ENCODE measurements at places on chromosomes 5 and 9.

- no peak for DNase-seq
Measured at GRCh38 chr5:126446498-126447224, 23.5 kb downstream of the GRAMD2B start.

GRCh38 chr9:95004411-95005277 lies 278.1 kb downstream of the AOPEP start:
- peak; percentile 35 for DNase-seq

DNA sequence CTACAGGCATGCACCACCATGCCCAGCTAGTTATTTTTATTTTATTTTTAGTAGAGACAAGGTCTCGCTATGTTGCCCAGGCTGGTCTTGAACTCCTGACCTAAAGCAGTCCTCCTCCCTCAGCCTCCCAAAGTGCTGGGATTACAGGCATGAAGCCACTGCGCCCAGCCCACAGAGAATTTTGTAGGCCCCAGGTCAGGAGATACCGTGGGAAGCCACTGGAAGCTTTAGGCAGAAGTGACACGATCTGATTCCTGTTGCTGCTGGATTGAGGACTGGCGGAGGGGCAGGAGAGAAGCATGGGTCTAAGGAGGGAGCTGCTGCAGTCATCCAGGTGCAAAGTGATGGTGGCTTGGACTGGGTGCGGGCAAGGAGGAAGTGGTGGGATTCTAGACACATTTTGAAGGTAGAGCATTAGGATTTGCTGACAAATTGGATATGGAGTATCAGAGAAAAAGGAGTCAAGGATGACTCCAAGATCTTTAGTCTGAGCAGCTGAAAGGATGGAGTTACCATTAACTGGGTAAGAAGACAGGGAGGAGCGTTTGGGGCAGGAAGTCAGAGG lies 20.7 kb downstream of the TCF7 start:
- no peak for DNase-seq

- no peak for DNase-seq
Measured at GRCh38 chr5:162231522-162231921, 163.9 kb downstream of the GABRG2 start.

DNA sequence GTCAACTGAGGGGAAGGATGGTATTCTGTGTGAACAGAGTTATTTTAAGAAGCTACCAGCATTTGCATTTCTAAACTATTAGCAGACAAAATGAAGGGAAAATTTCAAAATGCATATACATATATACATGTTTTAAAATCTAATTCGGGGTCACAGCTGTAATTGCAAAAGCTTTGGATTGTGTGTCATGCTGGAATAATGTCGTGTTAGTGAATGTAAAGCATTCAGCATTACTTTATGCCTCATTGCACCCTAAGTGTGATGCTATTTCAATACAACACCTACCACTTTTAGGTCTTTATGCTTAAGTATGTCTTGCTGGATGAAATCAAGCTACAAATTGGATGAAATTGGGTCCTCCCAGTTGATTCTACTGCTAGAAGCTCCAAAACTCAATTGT lies 687.6 kb upstream of the MEF2C start:
- no peak for DNase-seq

DNA sequence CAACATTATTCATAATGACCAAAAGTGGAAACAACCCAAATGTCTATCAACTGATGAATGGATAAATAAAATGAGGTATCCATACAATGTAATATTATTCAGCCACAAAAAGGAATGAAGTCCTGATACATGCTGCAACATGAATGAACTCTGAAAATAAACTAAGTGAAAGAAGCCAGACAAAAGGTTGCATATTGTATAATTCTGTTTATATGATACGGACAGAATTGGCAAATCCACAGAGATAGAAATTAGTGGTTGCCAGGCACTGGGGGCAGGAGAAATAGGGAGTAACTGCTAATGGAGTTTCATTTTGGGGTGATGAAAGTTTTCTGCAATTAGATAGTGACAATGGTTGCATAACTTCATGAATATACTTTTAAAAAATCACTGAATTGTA lies 47.0 kb downstream of the KIF24 start:
- no peak for DNase-seq

DNA sequence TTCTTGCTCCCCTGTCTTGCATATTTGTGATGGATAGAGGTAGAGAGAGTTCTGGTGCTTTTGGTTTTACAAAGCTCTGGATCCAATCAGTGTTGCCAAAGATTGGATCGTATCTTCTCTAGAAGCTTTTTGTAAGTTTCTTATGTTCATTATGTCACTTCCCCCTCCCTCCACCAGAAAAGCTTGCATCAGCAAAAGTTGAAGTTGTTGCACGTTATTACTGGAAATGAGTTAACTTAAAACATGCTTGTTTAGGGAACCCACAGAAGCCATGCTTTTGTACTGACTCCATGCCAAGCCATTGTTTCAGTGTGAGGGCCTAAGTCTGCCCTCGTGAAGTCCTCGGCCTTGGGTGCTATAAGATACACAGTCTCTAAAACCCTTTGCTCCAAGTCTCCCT lies 186.5 kb downstream of the ERCC6L2 start:
- no peak for DNase-seq

DNA sequence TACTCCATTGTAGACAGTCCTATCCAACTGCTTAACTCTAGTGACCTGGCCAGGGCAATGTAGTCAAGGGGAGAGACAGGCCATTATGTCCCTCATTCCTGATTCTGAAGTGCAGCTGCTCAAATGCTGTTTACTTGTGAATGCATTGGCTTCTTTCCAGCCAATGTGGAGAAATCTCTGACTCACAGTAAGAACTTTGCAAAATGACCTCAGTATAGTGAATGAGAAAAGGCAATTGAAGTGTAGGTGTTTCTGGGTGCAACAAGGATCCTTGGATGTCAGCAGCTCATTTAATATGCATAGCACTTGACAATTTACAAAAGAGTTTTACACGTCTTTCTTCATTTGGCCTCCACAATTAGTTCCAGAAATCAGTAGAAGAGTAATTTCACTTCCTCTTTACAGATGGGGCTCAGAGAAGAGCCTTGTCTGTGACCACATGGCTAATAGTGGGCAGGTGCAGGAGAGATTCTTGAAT lies 367.2 kb downstream of the OSTF1 start:
- DNase-seq, result peak; percentile 24

- DNase-seq, result no peak
Measured at GRCh38 chr9:79014929-79015699, 556.7 kb upstream of the TLE4 start.

DNA sequence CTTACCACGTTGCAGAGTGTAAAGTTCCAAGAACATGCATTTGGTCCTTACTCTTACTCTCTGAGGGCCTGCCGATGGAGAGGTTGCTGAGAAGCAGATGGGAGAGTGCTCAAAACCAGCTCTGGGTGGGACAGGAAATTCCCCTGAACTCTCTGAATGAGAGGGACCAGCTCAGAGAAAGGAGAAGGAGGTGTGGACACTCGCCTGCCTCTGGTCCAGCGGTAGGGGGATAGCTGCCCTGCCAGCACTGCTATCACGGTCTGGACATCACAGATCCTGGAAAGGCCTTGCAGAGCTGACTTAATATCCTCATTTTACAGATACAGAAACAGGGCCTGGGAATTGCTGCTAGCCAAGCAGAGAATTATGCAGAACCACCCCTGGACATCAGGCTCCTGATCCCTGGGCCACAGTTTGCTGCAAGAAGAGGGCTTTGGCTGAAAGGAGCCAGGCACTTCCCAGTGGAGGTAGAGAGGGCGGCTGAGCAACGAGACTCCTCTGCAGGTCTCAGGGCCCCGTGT lies 4.9 kb downstream of the TRAF1 start:
- no peak for DNase-seq

DNA sequence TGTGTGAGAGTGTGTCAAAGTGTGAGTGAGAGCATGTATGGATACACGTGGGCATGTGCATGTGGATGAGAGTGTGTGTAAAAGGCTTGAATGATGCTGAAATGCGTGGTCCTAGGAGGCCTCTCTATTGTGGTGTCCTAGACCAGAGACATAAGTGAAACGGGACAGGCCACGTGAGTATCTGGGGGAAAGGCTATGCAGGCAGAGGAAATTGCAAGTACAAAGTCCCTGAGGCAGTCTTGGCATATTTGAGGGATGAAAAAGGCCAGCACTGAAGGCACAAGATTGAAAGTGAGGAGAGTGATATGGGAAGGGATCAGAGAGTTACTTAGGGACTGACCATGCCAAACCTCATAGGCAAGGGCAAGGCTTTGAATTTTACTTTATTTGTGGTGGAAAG lies 67.2 kb upstream of the CCDC152 start:
- DNase-seq, result no peak

DNA sequence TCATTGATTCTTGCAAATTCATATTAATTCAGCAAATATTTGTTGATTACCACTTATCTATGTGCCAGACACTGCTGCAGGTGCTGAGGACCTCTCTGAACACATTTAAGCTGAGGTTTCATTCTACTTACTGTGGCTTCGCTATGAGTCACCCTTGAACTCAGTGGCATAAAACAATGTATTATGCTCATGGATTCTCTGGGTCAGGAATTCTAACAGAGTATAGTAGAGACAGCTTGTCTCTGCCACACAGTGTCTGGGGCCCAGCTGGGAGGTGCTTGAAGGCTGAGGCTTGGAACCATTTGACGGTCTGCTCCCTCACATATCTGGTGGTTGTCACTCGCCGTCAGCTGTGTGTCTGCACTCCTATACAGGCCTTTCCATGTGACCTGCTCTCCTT lies 124.3 kb upstream of the NR3C1 start:
- DNase-seq, result no peak

DNA sequence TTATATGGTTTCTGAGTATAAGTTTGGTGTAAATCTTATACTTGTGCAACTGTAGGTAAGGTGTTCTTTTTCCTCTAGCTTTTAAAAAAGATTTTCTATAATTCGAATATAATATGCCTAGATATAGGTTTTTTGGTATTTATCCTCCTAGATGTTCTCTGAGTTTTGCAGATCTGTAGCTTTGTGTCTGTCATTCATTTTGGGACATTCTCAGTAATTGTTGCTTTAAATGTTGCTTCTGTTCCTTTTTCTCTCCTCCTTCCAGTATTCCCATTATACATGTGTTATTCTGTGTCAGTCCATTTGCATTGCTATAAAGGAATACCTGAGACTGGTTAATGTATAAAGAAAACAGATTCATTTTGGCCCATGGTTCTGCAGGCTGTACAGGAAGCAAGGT lies 33.7 kb downstream of the LURAP1L start:
- no peak for DNase-seq

DNA sequence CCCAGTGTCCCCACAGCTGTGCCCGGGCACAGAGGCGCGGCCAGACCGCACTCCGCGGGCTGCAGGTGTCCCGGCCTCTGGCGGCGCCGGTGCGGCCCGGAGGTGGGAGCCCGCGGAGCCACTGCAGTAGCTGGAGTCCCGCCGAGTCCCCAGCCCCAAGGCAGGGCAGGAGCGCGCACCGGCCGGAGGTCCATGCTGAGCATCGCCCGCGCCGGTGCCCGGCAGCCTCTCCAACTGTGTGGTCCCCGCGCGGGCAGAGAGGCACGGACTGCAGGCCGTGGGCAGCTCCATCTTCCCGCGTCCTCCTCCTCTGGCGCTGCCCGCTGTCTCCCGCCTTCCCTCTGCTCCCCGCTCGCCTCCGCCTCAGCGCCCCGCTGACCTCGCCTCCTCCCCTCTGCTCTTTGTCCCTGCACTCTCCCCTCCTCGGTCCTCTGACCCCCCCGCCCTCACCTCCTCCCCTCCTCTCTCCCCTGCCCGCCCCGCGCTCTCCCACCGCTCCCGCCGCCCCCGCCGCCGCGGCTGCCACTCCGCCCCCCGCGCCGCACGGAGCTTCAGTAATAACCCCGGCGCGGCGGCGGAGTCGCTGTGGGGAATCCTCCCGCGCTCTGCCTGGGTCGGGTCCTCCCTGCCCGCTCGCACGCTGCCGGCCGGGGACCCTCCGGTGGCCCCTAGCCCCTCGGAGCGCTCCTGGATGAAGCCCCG lies at the start of gene ADAMTS16:
Gene ADAMTS16, plus strand, starts transcription at position 554 of the 702 bp plus-strand sequence. Its CDS starts 138 bp downstream, at position 692.
- no peak for DNase-seq

GRCh38 chr5:163916376-163916775 lies 411.0 kb downstream of the MAT2B start:
- peak; percentile 69 for DNase-seq

DNA sequence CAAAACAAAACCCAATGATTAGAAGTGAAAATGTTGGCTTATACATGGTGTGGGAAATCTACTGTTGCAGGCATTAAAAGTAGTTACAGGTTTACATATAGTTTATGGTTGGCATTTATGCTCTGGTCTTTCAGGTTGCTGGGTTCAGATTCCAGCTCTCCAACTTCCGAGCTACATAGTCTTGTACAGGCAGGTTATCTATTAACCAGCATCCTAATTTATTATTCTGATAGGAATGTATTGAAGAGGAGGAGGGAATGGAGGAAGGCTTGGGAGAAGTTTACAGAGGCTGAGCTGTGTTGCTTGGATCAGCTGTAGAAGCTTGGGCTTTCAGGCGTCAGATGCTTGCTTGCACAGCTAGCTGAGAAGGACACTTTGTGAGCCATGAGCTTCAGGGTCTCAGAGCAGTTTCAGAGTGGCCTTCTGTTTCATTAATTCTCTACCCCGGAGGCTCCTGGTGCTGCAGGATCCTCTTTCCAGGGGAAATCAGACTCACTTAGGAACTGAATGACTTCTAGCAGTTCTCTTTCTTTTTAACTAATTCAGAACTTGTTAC lies 11.7 kb upstream of the ERBIN start:
- peak; percentile 20 for DNase-seq

GRCh38 chr9:86424251-86424891 lies 70.2 kb upstream of the TUT7 start:
- DNase-seq, result no peak

- DNase-seq, result no peak
Measured at GRCh38 chr5:74829413-74829812, 36.8 kb downstream of the FAM169A start.

DNA sequence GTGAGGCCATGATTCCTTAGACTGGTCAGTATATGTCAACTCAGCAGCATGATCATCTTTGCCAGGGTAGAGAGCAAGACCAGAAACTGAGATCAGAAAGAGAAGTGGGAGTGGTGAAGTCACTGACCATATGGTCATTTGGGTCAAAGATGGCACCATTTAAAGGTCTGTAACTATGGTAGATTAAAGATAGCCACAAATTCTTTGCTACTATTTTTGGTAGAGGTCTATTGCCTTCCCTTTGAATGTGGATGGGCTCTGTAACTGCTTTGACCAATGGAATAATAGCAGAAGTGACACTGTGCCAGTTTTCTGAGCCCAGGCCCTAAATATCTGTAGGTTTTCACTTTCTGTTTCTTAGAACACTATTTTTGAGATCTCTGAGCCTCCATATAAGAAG lies 117.6 kb downstream of the PCSK1 start:
- no peak for DNase-seq

DNA sequence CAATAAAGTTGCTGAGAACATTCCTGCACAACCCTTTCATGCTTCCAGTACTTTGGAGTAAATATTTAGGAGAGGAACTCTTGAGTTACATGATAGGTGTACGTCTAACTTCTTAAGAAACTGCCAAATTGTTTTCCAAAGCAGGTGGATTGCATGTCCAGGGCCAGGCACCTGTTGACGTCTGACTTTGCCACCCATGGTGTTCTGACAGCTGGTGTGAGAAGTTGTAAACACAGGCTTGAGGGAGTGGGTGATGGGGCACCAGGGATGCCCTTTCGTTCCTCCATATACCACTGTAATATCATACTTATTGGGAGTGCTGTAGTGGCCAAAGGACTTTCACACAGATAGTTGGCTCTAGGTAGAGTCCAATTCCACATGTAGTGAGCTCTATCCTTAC lies 352.1 kb downstream of the GADD45G start:
- DNase-seq, result no peak

- DNase-seq, result no peak
Measured at GRCh38 chr5:149635394-149635793, 54.1 kb downstream of the ARHGEF37 start.
